H4 (cell line): ENCODE measurements at places on chromosomes 6 and 20. TPM values are rescaled to one million over a fixed set of nuclear protein-coding genes. Genes with fewer than 3 reads are reported as not detected.

DNA sequence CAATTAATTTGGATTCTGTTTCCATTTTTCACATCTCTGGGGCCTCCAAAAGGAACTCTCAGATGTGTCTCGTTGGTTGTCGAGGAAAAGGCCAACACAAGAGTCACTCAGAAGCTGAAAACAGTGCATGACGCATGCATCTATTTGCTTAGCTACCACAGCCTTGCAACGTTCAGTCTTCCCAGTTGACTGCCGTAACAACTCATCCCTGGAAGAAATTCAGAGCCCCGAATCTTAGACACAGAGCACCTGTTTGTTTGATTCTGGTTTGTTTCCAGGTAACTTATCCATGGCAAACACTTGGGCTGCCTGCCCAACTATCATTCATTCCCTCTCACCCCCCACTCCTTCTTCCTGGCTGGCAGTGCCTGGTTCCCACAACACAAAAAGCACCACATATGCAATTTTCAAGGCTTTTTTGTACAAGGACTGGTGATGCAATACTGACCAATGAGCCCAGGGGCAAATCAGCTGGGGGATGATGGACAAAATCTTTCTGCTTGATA lies 60.5 kb downstream of the ZMYND8 start:
- DNase-seq: no peak

BHLHE23 gene
- not detected in 2 replicates for total RNA-seq

DNA sequence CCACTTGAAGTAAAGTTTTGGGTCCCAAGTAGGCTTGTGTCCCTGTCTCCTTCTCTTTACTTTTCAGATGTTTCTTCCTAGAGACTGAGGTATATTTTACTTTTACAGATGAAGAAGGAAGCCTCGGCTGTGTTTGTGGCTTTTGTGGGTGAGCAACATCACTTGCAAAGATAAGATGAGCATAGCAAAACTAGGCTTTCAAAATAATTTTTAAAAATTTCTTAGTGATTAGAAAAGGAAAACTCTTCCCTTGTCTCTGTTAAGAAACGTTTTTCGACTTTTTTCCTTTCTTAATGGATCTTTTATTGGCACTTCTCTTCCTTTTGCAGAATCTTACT lies 7.6 kb downstream of the PTPN1 start:
- DNase-seq: no peak

DNA sequence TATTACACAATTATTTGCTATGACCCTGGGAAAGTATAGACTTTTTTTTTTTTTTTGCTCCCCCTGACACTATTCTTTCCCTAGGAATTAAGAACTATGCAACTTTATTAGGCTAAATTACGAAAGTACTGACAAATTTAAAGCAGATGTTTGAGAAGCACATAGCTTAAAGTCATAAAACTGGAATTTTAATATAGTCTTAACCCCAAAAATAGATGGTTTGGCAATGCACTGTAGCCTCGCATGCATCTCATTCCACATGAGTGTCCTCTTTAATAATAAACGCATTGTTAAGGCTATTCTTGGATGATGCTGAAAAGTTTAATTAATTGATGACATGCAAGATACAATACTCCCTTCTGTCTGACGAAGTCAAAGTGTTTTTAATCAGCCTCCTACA lies 49.3 kb downstream of the TBC1D7 start:
- no peak for DNase-seq

DNA sequence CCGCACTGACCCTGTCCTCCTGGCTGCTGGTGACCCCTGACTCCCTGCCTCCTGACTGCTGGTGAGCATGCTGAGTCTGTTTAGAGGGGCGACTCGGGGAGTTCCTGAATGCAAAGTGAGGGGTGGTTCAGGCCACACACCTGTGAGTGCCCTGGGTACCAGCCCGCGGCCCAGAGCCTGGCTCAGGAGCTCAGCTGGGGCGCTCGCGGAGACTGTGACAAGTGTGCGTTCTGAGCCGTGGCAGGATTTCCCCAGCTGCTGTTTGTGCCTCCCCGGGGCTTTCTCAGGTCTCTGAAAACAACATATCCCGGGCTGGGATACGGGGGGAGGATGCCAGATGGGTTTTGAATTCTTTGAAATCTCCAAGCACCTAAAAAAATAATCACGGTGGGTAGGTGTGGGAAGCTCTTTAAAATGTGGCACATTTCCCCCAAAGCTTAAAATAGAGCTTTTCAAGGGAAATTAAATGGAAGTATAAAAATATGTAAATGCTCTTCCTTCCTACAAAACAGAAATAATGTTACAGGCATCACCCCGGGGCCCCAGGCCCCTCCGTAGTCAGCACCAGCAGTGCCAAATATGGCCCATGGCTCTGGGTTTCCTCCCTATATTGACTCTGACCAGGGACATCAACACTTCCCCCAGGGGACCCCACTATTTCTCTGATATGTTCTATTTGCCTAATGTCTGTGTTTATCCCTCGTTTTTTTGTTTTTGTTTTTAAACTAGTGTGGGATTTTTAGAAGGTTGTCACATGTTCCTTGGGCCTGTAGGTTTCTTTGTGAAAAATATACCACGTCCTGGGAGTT lies 49.9 kb upstream of the TAGAP start:
- no peak for DNase-seq

DNA sequence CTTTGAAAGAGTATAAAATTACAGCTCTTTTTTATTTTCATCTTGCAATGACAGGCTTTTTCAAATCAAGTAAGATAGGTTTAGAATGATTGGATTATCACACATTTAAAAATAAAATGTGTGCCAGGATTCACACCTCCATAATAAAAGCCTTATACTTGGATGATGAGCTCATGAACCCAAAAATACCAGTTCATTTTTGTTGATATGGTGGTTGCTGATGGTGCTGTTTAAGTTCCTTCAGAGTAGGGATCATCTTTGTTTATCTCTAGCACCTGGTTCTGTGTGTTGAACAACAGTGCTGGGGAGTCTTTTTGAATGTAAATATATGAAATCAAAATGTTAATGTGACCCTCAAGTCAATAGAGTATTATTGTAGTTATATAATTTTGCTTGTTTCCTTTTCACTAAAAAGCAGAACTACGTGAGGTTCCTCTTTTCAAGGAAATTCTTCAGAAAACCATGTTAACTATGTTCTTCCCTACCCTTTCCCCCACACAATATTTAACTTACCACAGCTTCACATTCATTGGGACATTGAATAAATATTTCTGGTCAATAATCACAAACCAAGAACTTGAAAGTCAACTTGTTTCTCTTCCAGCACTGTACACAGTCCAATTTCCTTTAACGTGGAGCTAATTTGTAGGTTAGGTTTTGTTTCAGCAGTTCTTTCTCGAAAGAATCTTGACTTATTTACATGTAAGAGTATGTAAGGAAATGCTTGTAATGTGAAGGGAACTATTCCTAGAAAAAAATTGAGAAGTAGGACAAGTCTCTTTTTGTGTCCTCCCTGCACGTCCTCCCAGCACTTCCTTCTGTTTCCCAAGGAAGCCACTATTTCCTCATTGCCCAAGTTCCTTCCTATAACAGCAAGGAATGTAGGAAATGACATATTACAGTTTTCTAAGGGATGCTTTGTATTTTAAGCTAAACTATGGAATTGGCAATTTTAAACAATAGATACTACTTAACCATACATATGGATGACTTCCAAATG lies 945.9 kb upstream of the CITED2 start:
- no peak for DNase-seq

PTPRK gene
- total RNA-seq: 20.7 and 24.4 TPM in 2 replicates

- no peak for DNase-seq
Measured at GRCh38 chr6:117549611-117550010, 52.7 kb downstream of the GOPC start.

SLC52A3 gene
- total RNA-seq: 0.12 TPM in 1 of 2 replicates, not detected in the other

LGSN gene
- total RNA-seq: 0.23 TPM in 1 of 2 replicates, not detected in the other

- DNase-seq: no peak
Measured at GRCh38 chr6:131574133-131574532, 1.1 kb downstream of the ARG1 start.

GRCh38 chr6:156557251-156557910 lies 219.8 kb upstream of the ARID1B start:
- DNase-seq: peak; percentile 93
